Right renal pelvis (tissue), 4 donors: ENCODE measurements at places on chromosomes 5 and 9. TPM values are rescaled to one million over a fixed set of nuclear protein-coding genes. Genes with fewer than 3 reads are reported as not detected.

- no peak for DNase-seq
Observed at GRCh38 chr9:13165236-13165945, 114.1 kb downstream of the MPDZ start.

Gene DAB2IP
- 37.4 TPM for polyA plus RNA-seq

DNA sequence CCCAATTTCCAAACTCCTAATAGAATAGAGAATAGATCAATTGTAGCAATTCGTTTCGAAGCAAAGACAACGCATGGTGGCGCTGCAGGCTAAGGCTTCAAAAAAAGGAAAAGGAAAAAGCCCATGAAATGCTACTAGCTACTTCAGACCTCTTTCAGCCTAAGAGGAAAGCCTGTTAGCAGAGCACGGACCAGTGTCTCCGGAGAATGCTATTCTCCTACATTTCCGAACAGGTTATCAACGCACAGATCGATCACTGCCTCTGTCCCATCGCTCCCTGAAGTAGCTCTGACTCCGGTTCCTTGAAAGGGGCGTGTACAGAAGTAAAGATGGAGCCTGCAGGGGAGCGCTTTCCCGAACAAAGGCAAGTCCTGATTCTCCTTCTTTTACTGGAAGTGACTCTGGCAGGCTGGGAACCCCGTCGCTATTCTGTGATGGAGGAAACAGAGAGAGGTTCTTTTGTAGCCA is at the start of gene PCDHB15:
PCDHB15 (plus strand) TSS at position 146 of the 468 bp plus-strand sequence; CDS start at position 330, 184 bp downstream.
- no peak for DNase-seq

DNA sequence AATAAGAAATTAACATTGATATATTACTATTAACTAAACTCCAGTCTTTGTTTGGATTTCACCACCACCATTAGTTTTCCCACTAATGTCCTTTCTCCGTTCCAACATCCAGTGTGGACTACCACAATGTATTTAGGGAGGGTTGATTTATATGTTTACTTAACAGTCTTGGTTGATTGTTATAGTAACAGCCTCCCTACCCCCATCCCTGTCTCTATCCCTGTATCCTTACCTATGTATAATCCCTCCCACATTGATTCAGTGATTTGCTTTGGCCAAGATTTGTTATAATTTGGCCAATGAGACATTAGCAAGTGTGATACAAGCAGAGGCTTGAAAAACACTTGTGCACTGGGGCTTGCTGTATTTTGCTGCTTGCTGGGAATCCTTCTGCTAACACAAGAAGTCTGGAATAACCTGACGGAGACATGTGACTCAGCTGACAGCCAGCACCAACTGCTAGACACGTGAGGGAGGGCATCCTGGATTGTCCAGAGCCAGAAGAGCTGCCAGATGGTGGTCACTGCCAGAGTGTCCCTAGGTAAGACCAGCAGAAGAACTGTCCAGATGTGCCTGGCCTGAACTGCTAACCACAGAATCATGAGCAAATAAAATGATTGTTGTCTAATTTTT is 51.2 kb upstream of the TCF7 start:
- no peak for DNase-seq

GRCh38 chr5:142551338-142552067 is 134.4 kb downstream of the FGF1 start:
- no peak for DNase-seq

DNA sequence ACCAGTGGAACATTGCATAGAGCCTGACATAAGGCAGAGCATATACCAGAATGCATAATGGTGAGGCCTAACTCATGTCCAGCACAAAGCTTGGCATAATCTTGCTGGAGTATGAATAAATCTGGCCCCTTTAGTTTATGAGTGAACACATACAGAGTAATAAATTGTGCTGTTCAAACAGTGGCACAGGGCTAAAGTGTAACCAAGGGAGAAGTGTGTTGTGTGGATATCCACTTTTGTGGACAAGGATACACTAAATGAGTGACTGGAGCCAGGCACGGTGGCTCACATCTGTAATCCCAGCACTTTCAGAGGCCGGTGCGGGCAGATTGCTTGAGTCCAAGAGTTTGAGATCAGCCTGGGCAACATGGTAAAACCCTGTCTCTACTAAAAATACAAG is 29.4 kb upstream of the JMY start:
- no peak for DNase-seq

GRCh38 chr9:112110094-112110776 is 64.9 kb downstream of the SUSD1 start:
- DNase-seq, result no peak

DNA sequence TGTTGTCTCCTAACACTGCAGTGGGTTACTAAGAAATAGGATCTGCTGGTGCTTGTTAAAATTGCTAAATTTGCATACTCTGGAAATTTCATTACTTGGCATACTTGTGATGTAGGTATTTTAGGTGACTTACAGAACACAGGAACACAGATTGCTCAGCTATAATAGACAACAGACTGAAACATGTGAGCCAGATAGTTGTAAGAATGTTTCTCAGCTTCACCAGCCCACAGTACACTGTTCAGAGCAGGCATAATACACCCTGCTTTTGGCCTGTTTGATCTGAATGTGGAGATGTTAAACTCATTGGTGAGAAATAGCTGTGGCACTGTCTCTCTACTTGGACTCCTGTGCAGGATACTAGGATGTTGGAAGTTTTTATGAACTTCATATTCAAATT is 275.7 kb downstream of the CSNK1G3 start:
- no peak for DNase-seq

Gene TSSK1B
- 0.13 TPM for polyA plus RNA-seq

Gene PCDHGC3
- polyA plus RNA-seq, result 122 TPM

GRCh38 chr9:69178583-69179011 is 4.5 kb downstream of the TJP2 start:
- DNase-seq, result no peak

GRCh38 chr9:114034661-114035062 is 43.4 kb downstream of the AMBP start:
- DNase-seq, result no peak

- no peak for DNase-seq
Observed at GRCh38 chr9:114691046-114691955, 9.3 kb upstream of the TEX48 start.

DNA sequence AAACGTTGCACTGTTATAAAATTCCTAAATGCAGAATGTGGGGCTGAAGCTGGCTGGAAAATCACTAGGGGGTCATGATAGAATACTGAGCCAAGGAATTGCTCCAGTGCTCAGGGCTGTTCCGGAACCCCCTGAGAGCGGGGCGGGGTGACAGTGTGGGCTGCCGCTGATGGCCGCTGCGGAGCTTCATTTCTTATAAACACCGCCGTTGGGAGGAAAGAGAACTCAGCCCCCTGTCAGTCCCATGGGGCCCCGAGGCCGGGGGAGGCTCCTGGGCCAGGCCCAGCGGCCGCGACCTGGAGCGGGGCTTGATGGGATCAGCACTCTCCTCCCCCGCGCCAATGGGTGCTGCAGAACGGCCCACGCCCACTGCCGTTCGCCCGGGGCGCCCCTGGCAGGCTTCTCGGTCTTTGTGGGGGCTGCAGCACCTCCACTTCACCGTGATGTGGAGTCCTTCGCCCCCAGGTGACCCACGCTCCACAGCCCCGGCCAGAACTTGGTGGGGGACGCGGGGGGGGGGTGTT is 5.2 kb upstream of the IRF1 start:
- no peak for DNase-seq

GRCh38 chr5:148911386-148911785 is 85.0 kb downstream of the ADRB2 start:
- DNase-seq, result no peak

GRCh38 chr9:117779760-117780159 is 75.6 kb downstream of the TLR4 start:
- no peak for DNase-seq

Gene PIP5K1B
- polyA plus RNA-seq, result 7.6 TPM

DNA sequence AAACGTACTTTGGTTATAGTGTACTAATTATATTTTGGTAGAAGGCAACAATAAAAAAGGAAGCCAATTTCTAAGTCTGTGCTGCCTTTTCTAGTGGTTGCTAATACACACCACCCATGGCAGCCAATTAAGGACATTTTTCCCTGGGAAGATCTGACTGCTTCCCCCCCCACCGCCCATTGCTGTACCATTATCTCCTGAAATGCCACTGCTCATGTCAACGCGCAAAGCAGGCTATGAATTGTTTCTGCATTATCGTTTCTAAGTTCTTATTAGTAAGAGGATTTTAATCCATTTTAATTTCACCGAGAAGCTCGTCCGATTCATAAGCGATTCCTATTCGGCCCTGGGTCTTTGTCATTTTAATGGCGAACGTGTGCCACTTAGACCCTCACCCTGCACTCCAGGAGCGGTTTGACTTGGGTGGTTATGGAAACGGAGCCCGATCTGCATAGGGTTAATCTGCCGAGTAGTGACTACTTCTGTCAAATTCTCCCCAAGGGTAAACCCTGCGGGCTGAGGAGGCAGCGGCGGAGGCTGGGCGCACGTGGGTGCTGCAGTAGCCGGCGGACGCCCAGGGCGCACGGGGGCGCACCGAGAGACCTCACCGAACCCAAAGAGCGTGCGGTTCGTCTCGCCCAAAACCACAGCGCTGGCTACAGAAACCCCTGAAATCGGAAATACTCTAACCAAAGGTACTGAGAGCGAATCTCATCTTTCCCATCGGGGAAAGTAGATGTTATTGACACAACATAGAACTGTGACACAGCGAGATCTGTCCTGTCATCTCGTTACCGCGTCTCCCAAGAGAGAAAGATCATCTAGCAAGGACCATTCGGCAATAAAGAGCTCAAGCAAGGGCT is 55.8 kb upstream of the SHC3 start:
- DNase-seq, result no peak

- no peak for DNase-seq
Observed at GRCh38 chr5:148913985-148914431, 87.6 kb downstream of the ADRB2 start.

GRCh38 chr9:124782661-124783574 is 6.0 kb downstream of the OLFML2A start:
- no peak for DNase-seq

- DNase-seq, result no peak
Observed at GRCh38 chr5:75091597-75091996, 39.2 kb upstream of the GCNT4 start.

DNA sequence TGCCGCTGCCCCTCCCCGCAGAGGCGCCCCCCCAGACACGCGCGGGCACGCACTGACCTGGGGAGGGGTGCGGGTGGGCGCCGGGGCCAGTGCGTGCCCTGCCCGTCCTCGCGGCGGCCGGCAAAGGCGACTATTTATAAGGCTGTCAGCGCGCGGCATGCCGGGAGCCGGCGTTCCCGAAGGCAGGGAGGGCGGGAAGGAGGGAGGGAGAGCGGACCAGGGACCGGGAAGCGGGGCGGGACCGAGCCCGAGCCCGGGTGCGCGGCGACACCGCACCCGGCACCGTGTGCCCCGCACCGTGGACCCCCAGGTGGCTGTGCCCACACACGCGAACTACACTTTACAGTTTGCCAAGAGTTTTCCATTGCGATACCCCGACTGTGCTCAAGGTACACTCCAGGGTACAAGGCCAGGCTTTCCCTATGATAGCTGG is at the start of gene AK1:
AK1 (minus strand) TSS at position 110 of the 433 bp plus-strand sequence. CDS start 3,058 bp downstream, outside the sequence.
- DNase-seq, result no peak

- DNase-seq, result no peak
Observed at GRCh38 chr9:90813523-90813922, 11.9 kb downstream of the SYK start.

GRCh38 chr9:36945999-36946398 is 88.1 kb downstream of the PAX5 start:
- DNase-seq, result no peak

DNA sequence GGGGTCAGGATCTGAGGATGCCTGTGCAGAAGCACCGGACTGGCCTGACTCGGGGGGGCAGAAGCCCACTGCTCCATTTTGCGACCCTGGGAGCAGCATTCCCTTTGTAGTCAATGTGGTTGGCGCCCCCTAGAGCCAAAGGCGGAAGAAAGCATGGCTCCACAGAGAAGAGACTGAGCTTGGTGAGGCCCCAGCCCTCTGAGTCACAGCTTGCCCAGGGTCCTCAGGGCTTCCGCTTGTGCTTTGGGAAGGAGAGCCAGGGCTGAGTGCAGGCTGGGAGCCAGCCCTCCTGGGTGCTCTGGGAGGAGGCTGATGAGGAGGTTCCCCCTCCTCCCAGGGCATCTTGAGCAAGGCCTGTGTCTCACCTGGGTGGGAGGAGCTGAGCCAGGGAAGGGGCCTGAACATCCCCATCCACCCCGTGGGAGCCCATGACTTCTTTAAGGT is 5.5 kb upstream of the AQP3 start:
- no peak for DNase-seq

Gene RASEF
- polyA plus RNA-seq, result 7.1 TPM

Gene PCDH1
- polyA plus RNA-seq, result 28.3 TPM

GRCh38 chr5:175889910-175890684 is 18.7 kb downstream of the CPLX2 start:
- DNase-seq, result no peak

GRCh38 chr5:169670769-169671525 is 33.9 kb downstream of the DOCK2 start:
- DNase-seq, result no peak

DNA sequence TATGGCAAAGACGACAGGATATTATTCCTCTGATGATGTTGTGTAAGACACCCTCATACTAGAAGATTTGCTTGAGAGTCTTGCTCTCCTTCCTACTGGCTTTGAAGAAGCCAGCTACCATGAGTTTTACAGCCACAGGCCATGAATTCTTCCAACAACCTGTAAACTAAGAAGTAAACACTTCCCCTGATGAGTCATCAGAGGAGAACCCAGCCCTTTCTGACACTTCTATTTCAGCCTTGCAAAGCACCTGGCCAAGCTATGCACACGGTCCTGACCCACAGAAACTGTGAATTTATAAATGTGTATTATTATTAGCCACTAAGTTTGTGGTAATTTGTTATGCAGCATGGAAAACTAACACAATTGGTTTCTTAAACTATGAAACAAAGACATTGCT is 288.8 kb upstream of the ADAMTSL1 start:
- no peak for DNase-seq

DNA sequence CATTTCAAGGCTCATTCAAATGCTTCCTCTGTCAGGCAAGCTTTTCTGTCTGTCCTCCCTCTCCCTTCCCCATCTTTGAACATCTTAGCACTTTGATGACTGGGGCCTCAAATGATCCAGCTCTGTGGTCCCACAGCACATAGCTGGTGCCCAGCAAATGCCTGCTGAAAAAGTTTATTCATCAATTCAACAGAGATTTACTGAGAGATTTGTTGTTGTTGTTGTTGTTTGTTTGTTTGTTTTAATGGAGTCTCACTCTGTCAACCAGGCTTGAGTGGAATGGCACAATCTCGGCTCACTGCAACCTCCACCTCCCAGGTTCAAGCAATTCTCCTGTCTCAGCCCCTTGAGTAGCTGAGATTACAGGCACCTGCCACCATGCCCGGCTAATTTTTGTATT is 6.0 kb upstream of the EXOSC2 start:
- no peak for DNase-seq

GRCh38 chr9:73780916-73781315 is 629.3 kb downstream of the ANXA1 start:
- no peak for DNase-seq

DNA sequence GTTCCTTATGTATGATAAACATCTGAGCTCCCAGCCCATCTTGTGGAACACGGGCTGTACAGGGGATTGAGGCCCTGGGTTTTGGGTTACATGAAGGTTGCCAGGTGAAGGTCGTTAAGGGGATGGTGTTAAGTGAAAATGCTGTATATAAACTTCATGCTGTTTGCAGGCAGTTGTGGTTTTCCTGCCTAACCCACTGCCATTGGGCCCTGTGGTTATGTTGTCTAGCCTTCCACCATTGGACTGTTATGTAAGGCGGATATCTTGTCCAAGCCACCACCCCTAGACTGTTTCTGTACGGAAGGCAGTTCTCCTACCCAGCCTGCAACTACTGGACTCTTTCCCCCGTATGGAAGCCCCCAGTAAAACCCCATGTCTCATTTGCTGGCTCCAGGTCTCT is 246.1 kb downstream of the KIF4B start:
- DNase-seq, result no peak

GRCh38 chr9:23790351-23791260 is 35.4 kb downstream of the ELAVL2 start:
- no peak for DNase-seq
